ENCODE measurements at places on chromosomes 1 and 21.
A peak's percentile ranks its signal among the peaks of the same experiment; 100 is the strongest.

DNA sequence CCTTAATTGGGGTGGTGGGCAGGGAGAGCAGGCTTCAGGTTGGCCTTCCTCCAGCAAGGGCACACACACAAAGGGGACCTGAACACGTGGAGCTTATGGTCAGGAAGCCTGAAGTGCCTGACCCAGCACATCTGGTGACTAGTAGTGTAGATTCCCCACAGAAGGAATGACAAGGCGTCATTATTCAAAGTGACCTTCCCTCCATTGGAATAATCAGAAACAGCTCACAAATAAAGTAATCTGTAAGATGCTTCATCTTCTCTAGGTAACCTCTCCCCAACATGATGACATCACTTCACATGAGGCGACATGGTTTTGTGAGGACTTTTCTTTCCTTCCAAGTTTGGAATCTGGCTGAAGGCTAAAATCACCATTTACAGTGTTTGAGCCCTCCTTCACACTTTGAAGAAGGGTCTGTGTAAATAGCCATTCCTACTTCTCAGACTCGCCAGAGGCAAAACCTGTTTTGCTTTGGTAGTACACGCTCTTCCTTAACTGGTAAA lies 32.8 kb upstream of the ERG start:
- DNase-seq, result no peak

DNA sequence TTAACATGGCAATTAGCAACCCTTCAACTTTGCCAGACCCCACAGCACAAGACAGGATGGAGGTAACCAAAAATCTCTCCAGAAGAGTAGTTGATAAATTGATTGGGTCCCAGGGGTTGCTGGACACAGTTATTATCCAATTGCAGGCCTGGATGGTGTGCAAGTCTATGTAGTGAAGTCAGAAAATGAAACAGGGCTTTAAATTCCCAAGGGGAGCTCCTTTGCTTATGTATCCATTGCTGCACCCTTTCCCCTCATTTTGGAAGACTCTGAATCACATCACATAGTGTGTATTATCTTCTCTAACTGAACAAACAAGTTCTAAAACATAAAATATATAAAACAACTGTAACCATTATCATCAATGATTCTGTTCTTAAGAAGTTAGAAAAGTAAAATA lies 550.2 kb downstream of the LMO4 start:
- DNase-seq, result no peak

GRCh38 chr1:223444411-223444810 lies 51.2 kb downstream of the CCDC185 start:
- no peak for DNase-seq

GRCh38 chr1:238296371-238296770 lies 405.6 kb upstream of the ZP4 start:
- DNase-seq, result no peak

DNA sequence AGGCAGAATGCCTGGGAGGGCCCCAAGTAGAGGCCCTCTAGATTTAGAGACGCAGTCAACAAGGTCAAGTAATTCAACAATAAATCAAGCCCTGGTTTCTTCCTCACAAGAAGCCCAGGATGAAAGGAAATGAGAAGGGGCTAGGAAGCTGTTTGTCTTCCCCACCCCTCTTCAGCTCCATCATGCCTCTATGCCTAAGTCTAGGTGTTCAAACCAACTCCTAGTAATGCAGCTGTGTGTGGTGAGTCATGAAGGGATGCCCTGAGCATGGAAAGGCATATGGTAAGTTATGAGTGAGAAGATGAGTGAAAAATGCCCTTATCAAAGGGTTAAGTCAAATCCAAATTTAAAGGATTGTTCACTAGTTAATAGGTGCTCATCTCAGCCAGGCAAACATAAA lies 339.5 kb downstream of the KCNH1 start:
- DNase-seq, result no peak

DNA sequence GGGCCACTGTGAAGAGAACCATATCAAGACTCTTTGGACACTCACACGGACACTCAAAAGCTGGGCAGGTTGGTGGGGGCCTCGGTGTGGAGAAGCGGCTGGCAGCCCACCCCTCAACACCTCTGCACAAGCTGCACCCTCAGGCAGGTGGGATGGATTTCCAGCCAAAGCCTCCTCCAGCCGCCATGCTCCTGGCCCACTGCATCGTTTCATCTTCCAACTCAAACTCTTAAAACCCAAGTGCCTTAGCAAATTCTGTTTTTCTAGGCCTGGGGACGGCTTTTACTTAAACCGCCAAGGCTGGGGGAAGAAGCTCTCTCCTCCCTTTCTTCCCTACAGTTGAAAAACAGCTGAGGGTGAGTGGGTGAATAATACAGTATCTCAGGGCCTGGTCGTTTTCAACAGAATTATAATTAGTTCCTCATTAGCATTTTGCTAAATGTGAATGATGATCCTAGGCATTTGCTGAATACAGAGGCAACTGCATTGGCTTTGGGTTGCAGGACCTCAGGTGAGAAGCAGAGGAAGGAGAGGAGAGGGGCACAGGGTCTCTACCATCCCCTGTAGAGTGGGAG lies 36.3 kb upstream of the TDRD10 start:
- no peak for DNase-seq

GRCh38 chr21:36966821-36967768 lies 626 bp upstream of the HLCS start:
- no peak for DNase-seq

- DNase-seq, result no peak
Observed at GRCh38 chr1:90512441-90512840, 204.7 kb downstream of the BARHL2 start.

DNA sequence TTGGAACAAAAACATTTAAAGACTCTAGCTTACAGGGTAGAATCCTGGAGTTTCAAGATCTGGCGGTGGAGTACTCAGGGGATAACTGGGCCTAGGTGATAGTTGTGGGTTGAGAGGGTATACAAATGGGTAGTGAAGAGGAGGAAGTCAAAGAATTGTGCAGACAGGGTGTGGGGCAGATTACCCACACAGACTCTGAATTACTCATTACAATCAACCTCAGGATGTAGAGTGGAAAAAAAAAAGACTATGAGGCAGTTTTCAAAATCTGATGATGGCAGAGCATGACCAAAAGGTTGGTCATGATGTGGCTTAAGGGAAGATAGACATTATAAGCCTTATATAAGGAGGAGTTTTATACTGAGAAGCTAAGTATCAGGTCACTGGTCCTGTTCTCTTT lies 44.1 kb upstream of the GLIS1 start:
- DNase-seq, result no peak

DNA sequence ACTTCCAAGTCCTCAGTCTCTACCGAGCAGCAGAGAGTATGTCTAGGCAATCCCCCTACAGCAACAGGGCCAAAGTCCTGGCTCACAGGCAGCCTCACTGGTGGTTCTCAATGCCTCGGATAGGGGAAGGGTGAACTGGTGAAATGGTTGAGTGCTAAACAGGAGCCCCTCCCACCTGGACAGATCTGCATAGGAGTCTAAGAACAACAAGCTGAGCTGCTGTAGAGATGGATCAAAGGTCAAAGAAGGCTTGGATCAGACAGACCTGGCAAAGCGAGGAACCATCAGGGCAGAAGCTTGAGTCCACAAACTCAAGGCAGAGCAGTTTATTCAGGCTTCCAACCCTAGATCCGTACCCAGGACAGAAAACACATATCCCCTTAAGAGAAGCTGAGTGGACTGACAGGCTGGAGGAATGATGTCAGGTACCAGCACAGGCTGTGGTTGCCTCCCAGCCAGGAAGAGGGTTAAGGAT lies 31.8 kb downstream of the RABIF start:
- DNase-seq, result no peak

DNA sequence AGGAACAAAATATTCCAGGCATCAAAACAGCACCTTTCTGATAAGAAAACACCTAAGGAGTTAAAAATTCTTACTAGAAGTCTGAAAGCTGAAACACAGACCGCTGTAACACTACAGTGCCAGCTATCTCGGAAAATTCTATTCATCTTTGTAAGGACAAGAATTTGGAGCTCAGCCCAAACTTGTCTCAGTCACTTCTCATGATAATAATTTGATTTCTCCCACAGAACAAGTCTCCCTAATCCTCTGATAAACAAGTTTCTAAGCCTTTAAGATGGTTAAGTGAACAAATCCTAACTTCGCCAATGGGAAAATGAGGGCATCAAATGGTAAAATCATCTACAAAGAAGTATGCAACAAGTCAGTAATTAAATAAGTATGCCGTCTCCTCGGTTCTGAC lies 59.9 kb downstream of the SIPA1L2 start:
- no peak for DNase-seq

GRCh38 chr21:27715131-27715530 lies 748.2 kb upstream of the ADAMTS5 start:
- no peak for DNase-seq

DNA sequence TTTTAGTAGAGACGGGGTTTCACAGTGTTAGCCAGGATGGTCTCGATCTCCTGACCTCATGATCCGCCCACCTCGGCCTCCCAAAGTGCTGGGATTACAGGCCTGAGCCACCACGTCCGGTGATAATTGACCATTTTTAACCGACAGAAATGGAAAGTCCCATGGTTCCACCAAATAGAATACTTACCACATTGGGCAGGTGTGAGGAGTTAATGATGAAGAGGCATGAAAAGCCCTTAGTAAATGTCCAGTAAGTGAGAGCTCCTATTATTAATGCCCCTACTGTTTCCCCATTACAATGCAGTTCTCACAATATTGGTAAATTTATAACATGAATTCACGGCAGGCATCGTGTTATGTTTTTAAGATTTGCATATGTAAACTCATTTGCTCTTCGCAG lies 8.1 kb upstream of the GCLM start:
- no peak for DNase-seq

GRCh38 chr1:108686614-108687313 lies 5.3 kb upstream of the PRPF38B start:
- DNase-seq, result no peak

DNA sequence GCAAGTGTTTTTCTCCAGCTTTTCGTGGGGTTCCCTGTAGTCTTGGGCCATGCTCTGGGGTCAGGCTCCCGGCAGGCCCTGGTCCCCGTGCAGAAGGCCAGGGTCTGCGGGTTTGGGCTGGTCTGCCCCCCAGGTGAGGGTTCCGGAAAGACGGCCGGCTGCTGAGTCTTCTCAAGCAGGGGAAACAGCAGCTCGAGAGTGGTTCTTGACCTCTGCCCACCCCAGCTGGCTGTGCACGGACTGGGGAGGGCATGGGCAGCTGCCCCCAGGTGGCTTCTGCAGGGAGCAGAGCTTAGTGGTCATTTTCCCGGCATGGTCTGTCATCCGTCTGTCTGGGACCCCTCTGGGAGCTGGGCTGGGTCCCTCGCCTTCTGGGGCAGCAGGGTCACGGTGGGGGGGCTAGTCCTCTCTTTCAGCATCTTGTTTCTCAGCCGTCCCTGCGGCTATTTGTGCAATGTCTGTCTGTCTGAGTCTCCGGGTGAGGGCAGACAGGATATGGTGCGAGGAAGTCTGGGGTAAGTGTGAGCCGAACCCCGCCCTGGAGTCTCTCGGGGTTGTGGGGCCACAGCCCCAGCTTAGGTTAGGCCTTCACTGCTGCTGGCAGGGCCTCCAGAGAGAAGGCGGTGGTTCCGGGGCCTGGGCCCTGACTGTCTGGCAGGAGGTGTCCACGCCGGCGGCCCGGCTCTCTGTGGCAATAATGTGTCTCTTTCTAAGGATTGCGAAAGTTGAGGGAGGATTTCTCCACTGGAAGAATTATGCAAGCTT lies 6.1 kb downstream of the SKI start:
- DNase-seq, result peak; percentile 33

DNA sequence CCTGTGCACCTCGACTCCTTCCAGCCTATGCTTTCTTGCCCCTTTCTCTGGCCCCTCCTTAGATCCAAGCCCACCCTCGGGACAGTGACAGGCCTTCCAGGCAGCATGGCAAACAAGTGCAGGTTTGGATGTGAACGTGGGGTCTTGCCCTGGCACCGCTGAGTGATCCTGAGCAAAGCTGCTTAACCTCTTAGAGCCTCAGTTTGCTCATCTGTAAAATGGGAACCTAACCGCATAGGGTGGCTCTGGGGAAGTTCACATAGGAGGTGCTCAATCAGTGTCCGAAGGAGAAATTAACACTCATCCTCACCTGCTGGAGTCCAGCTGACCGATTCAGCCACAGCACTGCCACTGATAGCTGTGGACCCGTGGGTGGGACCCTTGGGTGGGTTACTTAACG lies 7.2 kb downstream of the MFAP2 start:
- no peak for DNase-seq

DNA sequence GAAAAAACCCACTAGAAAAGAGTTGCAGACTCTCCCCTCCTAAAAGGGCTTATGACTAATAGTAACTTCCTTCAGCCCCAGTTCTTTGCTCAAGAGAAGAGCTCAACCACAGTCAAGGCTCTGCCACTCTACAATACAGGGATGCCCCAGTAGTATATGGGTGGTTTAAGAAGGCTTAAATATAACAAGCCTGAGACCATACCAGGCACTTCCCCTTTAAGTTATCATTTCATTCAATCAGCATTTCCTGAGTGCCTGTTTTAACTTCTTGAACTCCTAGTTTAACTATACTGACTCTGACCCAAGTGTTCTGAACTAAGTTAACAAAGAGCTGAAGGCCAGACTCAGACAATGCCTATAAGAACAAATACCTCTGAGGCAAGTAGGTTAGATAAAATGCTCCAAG lies 19.8 kb downstream of the PRPF38A start:
- DNase-seq, result no peak

DNA sequence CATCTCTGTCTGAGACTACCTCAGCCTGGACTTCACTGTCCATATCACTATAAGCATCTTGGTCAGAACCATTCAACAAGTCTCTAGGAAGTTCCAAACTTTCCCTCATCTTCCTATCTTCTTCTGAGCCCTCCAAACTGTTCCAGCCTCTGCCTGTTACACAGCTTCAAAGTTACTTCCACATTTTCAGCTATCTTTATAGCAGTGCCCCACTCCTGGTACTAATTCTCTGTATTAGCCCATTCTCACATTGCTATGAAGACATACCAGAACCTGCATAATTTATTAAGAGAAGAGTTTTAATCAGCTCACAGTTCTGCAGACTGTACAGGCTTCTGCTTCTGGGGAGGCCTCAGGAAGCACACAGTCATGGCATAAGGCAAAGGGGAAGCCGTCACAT lies 15.7 kb upstream of the DPH5 start:
- DNase-seq, result no peak

- peak; percentile 42 for DNase-seq
Observed at GRCh38 chr1:35544976-35545375, 12.2 kb downstream of the KIAA0319L start.

- DNase-seq, result no peak
Observed at GRCh38 chr1:41387667-41388091, 26.4 kb downstream of the FOXO6 start.

GRCh38 chr1:240687820-240688219 lies 75.9 kb upstream of the GREM2 start:
- DNase-seq, result no peak
